ENCODE measurements at places on chromosomes 6 and 20.

DNA sequence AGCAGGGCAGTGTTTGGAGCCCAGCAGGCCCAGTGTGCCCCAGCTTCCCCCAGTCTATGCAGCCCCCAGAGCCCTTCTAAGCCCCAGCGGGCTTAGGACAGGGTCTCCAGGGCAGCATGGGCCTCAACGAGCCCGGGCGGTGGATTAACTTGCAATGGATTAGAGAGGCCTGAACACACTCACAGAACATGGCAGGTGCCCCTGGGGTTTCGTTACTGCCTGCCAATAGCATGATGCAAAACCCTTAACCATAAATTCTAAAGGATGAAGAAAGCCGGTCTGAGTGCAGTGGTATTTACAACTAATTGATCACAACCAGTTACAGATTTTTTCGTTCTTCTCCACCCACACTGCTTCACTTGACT lies 18.9 kb downstream of the ENTPD6 start:
- no peak for DNase-seq

- no peak for DNase-seq
Measured at GRCh38 chr6:24149836-24150235, 23.8 kb downstream of the NRSN1 start.

DNA sequence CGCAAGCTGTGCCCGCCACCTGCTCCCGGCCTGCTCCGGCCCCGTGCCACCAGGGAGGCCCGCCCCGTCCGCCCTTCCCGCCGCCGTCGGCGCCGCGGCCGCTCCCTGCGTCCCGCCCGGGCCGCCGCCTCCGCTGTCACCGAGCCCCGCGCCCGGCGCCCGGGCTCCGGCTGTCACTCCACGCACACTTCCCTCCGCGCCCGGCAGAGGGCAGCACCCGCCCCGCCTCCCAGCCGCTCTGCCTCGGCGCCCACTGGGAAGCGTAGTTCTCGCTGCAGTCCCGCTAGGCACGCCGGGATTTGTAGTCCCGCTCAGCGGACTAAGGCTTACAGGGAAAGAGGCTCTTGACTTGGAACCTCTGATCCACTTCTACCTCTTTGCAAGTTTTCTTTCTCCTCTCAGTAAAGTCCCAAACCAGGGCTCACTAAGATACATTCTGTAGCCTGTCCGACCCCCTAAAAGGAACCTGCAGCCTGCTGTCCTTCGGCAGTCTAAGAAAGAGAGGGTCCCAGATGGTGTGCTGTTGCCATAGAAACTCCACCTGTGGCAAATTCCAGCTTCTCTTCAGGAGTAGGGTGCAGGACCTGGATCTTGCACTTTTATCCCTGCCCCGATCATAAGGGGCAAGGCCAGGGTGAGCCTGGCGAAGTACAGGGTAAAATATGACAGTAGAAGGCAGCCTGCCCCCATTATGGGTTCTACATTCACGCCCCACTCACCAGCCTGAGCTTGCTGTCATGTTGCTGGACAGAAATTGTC lies at the start of gene TFEB:
Gene TFEB, minus strand, starts transcription at position 182 of the 759 bp plus-strand sequence. CDS start 44,395 bp downstream, outside the sequence.
- peak; percentile 92 for DNase-seq

DNA sequence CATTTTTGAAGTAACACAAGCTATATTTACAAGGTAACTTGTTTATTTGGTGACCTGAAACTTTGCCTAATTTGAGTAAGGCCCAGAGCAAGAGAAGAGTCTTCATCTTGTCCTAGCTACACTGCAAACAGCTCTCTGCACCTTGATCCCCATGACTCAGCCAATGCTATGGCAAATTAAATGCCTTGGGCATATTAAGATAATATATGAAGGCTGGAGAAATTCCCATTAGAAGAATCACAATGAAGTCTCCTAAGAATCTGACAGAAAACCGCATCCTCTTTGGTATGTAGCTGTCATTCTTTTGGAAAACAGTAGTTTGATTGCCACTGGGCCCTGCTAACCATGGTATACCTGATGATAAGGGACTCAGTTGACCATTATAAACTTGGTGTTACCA lies 204.5 kb downstream of the UBE3D start:
- no peak for DNase-seq

GRCh38 chr20:37204056-37204455 lies 24.7 kb upstream of the MROH8 start:
- DNase-seq, result no peak

- DNase-seq, result no peak
Measured at GRCh38 chr20:7432612-7433011, 507.6 kb downstream of the HAO1 start.

- no peak for DNase-seq
Measured at GRCh38 chr20:60851826-60852704, 400.0 kb upstream of the CDH4 start.
